ENCODE measurements at places on chromosomes 3 and 15.

GRCh38 chr3:7332696-7333095 is 471.8 kb downstream of the GRM7 start:
- no peak for DNase-seq

DNA sequence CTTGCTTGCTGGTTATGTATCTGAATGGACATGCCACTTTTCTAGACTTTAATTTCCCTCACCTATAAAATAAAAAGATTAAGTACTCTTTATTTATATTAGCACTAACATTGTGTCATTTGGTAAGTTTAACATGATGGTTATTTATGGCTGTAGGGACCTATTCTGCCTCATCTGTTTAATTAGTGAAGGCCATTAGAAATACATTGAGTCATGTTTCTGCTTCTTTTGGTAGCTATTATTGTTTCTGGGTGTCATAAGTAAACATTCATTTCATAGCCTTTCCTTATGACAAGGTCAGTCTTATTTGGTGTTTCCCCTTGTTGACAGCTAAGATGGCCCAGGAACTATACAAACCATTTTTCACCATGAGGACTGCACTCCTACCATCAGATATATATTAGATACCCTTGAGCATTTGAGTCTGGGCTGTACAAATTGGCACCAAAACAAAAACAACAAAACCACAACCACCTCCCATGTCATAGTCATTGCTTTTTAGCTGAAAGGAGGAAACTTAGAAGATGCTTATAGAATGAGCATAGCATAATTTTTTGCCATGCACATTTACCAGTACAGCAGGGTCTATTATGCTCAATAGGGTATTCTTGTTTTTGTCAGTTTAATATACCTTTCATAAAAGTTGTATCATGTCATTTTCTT is 39.3 kb downstream of the SRP14 start:
- no peak for DNase-seq

- no peak for DNase-seq
These were observed 38.0 kb upstream of the DPH6 start for GRCh38 chr15:35583863-35584528.

- no peak for DNase-seq
These were observed 14.5 kb downstream of the RBP1 start for GRCh38 chr3:139524841-139525636.

DNA sequence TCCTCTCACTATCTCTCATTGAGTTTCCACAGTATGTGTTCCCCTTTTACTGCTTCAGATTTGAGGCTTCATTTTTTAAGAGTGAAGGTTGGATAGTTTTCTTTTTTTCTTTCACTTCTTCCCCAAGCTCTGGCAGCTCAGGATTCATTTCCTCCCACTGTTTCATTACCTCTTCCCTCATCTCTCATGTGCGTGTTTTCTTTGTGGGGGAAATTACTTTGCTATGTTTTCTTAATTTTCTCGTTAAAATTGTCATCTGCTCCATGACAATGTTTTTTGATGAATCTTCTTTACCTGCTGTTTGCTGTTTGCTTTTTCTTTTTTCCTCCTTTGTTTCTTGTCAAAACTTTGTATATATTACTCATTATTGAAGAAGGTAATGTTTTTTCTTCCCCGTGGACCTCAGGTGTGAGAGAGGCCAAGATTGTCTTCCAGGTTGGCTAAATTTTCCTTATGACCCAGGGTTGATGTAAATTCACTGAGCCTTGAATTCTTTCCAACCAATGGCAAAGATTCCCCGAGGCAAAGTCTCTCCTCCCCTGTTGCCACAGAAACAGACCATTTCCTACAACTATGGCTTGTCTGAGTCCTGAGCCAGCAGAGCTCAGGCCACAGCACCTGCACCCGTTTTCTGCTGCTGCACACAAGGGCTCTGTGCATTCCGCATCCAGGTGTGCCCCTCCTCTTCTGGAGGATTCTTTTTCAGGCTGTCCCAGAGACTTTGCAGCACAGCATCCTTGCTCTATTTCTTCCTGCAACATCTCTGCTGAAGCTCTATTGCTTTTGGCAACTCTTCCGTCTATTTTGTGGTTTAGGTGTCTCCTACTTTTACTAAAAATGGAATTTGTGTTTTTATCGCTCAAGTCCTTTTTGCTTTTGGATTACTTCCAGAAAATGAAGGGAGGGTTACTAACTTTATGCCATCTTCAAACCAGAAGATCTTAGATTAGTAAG is 66.1 kb downstream of the NOX5 start:
- DNase-seq, result no peak

- no peak for DNase-seq
These were observed 11.6 kb downstream of the PHLDB2 start for GRCh38 chr3:111870620-111871019.

DNA sequence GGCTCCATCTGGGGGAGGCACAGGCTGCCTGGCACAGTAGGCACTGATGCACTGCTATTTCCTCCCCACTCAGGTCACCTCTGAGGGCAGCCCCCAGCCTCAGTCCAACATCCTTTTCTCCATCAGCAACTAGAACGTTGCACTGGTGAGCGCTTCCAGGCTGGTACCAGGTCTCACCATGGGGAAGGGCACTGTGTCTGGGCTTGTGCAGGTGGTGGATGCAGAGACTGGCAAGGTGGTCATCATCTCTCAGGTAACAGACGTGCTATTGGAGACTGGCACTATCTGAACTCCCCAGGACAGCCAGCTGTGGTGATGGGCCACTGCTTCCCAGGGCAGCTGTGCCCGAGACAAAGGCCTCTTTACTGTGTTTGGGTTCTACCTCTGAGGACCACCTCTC is 8.3 kb upstream of the TXNRD3 start:
- no peak for DNase-seq

DNA sequence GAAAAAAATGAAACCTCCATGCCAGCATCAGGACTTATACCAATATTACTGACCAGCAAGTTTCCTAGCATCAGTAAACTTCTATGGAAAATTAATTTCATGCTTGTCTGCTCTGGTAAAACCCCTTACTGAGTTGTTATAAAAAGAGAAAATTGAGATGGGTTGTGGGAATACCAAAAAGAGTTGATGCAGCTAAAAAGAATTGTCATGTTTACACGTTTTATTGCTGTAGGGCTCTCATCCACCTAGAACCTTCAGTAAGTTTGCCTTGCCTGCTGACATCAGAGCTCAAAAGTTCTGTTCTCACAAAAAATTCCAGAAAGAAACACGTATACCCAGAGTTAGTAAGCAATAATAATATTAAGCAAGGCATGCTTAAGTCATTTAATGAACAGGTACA is 641.3 kb upstream of the ZNF385D start:
- no peak for DNase-seq

- no peak for DNase-seq
These were observed 171.8 kb upstream of the EIF1B start for GRCh38 chr3:40137591-40138295.

DNA sequence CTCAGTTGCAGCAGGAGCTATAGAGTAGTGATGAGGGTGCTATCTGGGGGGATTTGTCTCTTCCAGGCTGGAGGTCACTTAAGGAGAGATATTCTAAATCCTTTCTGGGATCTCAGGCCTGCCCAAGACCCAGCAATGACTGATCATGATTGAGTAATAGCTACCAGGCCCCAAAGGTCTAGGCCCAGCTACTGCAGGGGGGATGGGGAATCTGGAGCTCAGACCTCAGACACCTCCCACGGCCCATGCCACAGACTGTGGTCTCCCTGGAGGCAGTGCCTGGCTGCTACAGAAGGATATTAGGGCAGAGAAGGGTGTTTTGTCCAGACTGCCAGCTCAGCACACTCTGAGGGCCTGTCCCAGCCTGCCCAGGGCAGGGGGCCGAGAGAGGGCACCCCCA is 6.9 kb downstream of the SLC38A3 start:
- DNase-seq, result no peak

DNA sequence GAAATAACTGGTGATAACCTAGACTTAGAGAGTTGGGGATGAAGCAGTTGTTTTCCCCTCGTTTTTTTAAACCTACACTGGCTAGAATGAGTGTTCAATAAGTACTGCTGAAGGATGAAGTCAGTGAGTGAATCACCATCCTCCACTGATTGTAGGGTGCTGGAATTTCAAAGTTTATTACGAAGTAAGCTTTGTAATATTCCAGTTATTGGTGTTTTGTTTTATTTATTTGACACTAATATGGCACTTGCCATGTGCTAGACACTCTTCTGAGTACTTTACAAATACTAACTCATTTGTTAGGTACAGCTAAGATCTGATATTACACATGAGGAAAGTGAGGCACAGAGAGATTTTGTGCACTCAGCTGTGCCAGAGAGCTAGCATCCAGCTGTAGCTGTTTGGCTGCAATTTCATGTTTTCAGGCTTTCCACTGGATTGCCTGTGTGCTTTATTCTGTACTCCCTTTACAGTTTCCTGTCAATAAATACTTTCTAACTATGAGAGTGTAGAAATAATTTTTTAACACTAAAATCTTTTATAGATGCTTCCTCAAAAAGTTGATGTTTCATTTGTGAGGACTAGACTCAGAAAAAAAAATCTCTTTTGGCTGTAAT is 5.8 kb downstream of the MAP2K5 start:
- DNase-seq, result no peak

GRCh38 chr3:31116651-31117050 is 222.2 kb upstream of the GADL1 start:
- DNase-seq, result no peak

- no peak for DNase-seq
These were observed 478.0 kb upstream of the ATP11B start for GRCh38 chr3:182315313-182315712.
